ENCODE measurements at places on chromosomes 12 and 14. TPM values are rescaled to one million over a fixed set of nuclear protein-coding genes. Genes with fewer than 3 reads are reported as not detected.

The MUCL1 gene
- not detected for total RNA-seq

The EFS gene
- total RNA-seq, result 1.5 TPM

DNA sequence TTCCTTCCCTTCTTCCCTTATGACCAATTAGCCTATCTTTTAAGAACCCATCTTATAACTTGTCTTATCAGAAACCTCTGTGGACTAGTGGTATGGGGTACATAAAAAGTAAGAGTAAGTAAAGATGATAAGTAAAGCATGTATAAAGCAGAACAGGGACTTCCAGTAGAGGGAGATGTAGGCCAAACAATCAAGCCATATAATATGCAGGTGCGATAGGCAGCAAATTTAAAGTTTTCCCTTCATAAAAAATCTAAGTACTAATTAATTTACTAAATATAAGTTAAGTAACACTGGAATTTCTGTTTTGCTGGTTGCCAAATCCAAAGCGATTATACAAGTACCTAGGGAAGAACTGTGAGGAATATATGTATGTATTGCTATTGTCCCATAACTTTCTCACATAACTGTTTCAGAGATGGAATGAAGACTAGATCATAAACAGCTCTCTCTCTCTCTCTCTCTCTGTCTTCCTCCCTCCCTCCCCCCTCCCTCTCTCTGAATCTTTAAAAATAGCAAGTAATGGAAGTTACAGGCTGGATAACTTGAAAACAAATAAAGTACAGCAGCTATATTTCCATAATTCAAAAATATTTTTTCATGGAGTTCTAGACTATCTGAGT, 25.7 kb downstream of the METTL25 start:
- no peak for DNase-seq
- H3K27me3 ChIP-seq, result no peaks in the 10 kb centered on the region
- H3K36me3 ChIP-seq, result peaks cover 4% of the 10 kb centered on the region
- no peak overlapping the region for H3K4me3 ChIP-seq

- H3K27ac ChIP-seq, result no peak overlapping the region
- H3K36me3 ChIP-seq, result no peaks in the 10 kb centered on the region
- no peak overlapping the region for H3K4me3 ChIP-seq
Observed at GRCh38 chr12:129102233-129102632, 249.0 kb downstream of the GLT1D1 start.

- H3K27ac ChIP-seq, result no peak overlapping the region
- no peak overlapping the region for H3K4me3 ChIP-seq
- no peak for DNase-seq
- no peaks in the 10 kb centered on the region for H3K36me3 ChIP-seq
- H3K27me3 ChIP-seq, result no peaks in the 10 kb centered on the region
Observed at GRCh38 chr14:98252820-98253219, 1019.2 kb downstream of the BCL11B start.

- peaks cover 34% of the 10 kb centered on the region for H3K36me3 ChIP-seq
- H3K4me1 ChIP-seq, result peaks cover 16% of the 10 kb centered on the region
- peak; percentile 95 for DNase-seq
Observed at GRCh38 chr14:22871224-22872032, at the start of gene LRP10. Gene LRP10, plus strand, starts transcription at chr14:22871740. Its CDS starts 564 bp downstream, at chr14:22872304.

- H3K27ac ChIP-seq, result no peak overlapping the region
- H3K4me3 ChIP-seq, result no peak overlapping the region
- no peaks in the 10 kb centered on the region for H3K27me3 ChIP-seq
- DNase-seq, result no peak
Observed at GRCh38 chr14:97428808-97429440, 631.7 kb downstream of the VRK1 start.

DNA sequence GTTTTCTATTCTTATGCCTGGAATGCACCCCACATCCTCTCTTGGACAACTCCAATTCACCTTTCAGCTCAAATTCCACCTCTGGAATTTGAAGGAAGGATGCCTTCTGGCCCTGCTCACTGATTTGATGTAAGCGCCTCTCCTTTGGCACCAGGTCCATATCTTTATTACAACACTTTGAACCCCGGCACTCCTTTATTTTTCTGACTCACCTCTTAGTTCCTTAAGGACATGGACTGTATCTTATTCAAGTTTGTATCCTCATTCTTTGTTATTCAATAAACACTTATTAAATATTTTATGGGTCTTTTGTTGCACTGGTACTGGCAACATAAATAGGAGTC, 3.1 kb downstream of the GALC start:
- no peak overlapping the region for H3K4me3 ChIP-seq
- H3K36me3 ChIP-seq, result peaks cover 26% of the 10 kb centered on the region
- no peak overlapping the region for H3K27ac ChIP-seq
- DNase-seq, result no peak

Data from psoas muscle (tissue), 8 donors.